ENCODE measurements at places on chromosomes 12 and 14. TPM values are rescaled to one million over a fixed set of nuclear protein-coding genes. Genes with fewer than 3 reads are reported as not detected.

DNA sequence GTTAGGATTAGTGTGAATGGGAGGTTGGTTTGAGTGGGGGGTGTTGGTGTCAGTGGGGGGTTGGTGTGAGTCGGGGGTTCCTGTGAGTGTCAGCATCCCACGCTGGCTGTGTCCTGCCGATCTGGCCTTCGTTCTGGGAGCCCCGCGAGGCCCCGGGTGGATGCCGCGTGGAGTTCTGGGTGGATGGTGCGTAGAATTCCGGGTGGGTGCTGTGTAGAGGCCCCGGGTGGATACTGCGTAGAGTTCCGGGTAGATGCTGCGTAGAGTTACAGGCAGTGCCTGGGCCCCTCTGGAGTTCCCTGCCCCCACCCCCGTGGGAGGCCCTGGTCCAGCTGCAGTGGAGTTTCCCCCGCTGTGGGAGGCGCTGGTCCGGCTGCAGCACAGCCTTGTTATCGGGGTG, 8.7 kb downstream of the NOC4L start:
- H3K36me3 ChIP-seq: no peaks in the 10 kb centered on the region
- H3K4me3 ChIP-seq: no peak overlapping the region
- H3K27me3 ChIP-seq: no peaks in the 10 kb centered on the region
- DNase-seq: no peak
- no peaks in the 10 kb centered on the region for H3K4me1 ChIP-seq

GRCh38 chr12:31315044-31315715, 10.8 kb downstream of the SINHCAF start:
- no peak overlapping the region for H3K27ac ChIP-seq
- H3K4me1 ChIP-seq: no peaks in the 10 kb centered on the region
- H3K36me3 ChIP-seq: no peaks in the 10 kb centered on the region

DNA sequence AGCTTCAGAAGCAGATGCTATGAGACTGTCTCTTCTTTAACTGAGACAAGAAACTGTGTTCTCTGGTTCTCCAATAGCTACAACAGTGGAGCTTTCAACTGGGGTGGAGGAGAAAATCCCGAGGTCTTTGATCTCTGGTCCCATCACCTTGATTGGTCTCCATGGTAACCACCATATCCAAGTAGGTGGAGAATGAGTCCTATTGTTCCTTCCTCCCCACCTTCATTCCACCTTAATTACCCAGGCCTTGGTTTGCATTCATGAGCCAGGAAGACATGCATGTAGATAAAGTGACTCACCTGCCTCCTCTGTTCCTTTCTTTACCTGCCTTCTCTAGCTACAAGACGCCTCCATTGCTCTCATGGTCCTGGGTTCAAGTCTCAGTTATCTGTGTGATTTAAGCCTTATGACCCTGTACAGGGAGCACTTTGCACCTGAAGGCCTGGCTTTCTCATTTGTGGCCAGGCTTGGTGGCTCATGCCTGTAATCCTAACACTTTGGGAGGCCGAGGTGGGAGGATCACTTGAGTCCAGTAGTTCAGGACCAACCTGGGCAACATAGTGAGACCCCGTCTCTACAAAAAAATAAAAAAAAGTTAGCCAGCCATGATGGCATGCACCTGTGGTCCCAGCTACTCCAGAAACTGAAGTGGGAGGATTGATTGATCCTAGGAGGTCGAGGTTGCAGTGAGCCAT, 157.7 kb upstream of the TBX3 start:
- no peak overlapping the region for H3K27ac ChIP-seq
- no peaks in the 10 kb centered on the region for H3K4me1 ChIP-seq
- H3K36me3 ChIP-seq: no peaks in the 10 kb centered on the region
- no peaks in the 10 kb centered on the region for H3K27me3 ChIP-seq
- no peak overlapping the region for H3K4me3 ChIP-seq

- H3K27me3 ChIP-seq: no peaks in the 10 kb centered on the region
- peak overlapping the region; percentile 57 for H3K27ac ChIP-seq
- peaks cover 13% of the 10 kb centered on the region for H3K4me1 ChIP-seq
- no peak for DNase-seq
- no peak overlapping the region for H3K4me3 ChIP-seq
- no peaks in the 10 kb centered on the region for H3K36me3 ChIP-seq
Measured at GRCh38 chr14:71354801-71355200, 447.5 kb downstream of the PCNX1 start.

- H3K4me3 ChIP-seq: no peak overlapping the region
- H3K27ac ChIP-seq: no peak overlapping the region
- H3K27me3 ChIP-seq: no peaks in the 10 kb centered on the region
- DNase-seq: no peak
- H3K4me1 ChIP-seq: peaks cover 5% of the 10 kb centered on the region
- H3K36me3 ChIP-seq: no peaks in the 10 kb centered on the region
Measured at GRCh38 chr12:59643550-59643949, 47.7 kb downstream of the SLC16A7 start.

DNA sequence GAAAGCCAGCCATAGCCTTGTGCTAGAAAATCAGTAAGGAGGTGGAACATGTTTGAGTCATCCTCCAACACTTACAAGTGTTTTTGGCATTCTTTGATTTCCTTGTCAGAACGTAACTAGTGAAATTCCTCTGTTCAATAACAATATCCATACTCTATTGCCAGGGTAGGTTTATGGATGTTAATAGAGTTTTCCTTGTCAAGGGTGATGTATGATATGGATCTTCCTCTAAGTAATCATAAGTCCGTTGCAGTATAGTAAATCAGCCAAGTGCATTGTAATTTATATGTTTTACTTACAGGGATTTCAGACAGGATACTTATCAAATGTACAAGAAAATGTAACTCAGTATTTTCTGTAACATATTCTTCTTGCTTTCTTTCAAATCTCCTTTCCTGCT, 19.4 kb downstream of the NAV3 start:
- no peaks in the 10 kb centered on the region for H3K27me3 ChIP-seq
- H3K36me3 ChIP-seq: no peaks in the 10 kb centered on the region
- no peak overlapping the region for H3K27ac ChIP-seq
- DNase-seq: no peak
- no peak overlapping the region for H3K4me3 ChIP-seq

- DNase-seq: no peak
- no peaks in the 10 kb centered on the region for H3K27me3 ChIP-seq
- no peak overlapping the region for H3K4me3 ChIP-seq
Measured at GRCh38 chr12:112555621-112556233, 137.0 kb downstream of the PTPN11 start.

- H3K27me3 ChIP-seq: no peaks in the 10 kb centered on the region
- no peak overlapping the region for H3K27ac ChIP-seq
- H3K4me3 ChIP-seq: no peak overlapping the region
- no peak for DNase-seq
- H3K36me3 ChIP-seq: no peaks in the 10 kb centered on the region
Measured at GRCh38 chr14:105499256-105500035, 8.4 kb downstream of the TEDC1 start.

DNA sequence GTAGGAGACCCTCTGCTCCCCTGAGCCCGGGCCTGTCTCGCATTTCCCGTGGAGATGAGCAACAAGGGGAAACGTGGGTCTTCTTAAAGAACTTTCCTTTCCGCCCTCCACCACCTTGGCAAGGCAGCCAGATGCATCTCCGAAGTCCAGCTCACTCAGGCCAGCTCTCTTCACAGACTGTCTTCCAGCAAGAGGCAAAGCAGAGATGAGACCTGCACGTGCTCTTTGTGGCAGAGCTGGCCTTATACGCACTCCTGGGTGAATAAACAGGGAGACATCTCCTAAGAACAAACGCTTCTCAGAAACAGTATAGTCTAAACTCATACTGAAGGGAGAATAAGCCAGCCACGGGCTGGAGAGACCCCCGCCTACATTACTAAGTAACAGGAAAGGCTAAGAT, 1.3 kb upstream of the BDKRB1 start:
- no peak overlapping the region for H3K4me3 ChIP-seq
- H3K27ac ChIP-seq: no peak overlapping the region
- no peaks in the 10 kb centered on the region for H3K27me3 ChIP-seq
- H3K4me1 ChIP-seq: no peaks in the 10 kb centered on the region

DNA sequence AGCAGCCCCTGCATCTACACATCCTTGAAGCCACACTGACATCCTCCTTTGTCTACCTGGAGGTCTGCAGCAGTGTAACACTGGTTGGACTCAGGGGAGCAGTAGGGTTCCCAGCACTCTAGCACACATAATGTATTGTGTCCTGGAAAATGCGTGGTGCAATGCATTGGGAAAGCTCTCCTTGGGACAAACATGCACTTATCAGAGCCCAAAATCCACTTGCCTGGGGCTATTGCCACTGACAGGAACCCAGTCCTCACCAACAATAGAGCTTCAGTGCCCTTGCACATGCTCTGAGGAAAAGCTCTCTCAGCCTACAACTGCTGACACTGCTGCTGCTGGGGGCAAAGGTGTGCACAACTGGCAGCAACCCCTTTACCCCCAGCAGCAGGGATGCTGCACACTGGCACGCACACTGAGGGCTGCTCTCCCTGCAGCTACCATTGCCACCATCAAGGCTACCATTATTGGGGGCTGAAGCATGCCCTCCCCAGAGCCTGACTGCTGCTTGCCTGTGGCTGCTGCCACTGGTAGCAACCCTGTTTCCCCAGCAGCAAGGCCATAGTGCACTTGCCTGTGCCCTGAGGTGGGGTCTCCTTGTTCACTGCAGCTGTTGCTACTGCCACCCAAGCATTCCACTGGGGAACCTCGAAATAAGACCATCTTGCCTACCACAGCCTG, 221.9 kb downstream of the SLC38A4 start:
- no peak for DNase-seq
- H3K4me1 ChIP-seq: peaks cover 13% of the 10 kb centered on the region
- H3K27me3 ChIP-seq: no peaks in the 10 kb centered on the region
- H3K4me3 ChIP-seq: no peak overlapping the region

DNA sequence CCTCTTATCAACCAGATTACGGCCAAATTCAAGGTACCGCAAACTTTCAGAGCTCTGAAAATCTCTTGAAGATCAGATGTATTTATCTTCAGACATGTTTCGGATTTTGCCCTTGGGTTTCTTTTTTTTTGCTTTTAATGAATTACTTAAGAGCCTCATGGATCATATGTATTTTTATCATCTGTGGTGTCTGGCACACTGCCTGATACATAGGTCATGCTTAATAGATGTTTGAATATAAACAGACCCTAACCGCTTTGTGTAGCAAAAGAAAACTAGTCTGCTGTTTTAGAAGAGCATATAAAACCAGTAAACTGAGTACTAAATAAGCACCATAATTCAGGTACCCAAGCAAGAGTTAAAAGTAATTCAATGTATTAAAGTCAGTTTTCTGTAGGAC, 20.1 kb upstream of the TBK1 start:
- H3K4me3 ChIP-seq: no peak overlapping the region
- no peaks in the 10 kb centered on the region for H3K4me1 ChIP-seq
- no peak for DNase-seq
- no peaks in the 10 kb centered on the region for H3K27me3 ChIP-seq
- H3K36me3 ChIP-seq: peaks cover 55% of the 10 kb centered on the region
- H3K27ac ChIP-seq: no peak overlapping the region

Gene EFS
- total RNA-seq: 23.3 TPM

Gene STAT2
- 192 TPM for total RNA-seq

Gene SH2B3
- 48.6 TPM for total RNA-seq

Gene BEST3
- total RNA-seq: not detected

Gene DGKA
- 72.8 TPM for total RNA-seq

Gene PMCH
- total RNA-seq: not detected

Gene IRAK3
- total RNA-seq: 29.8 TPM

Gene CCDC197
- not detected for total RNA-seq

Gene TMEM63C
- total RNA-seq: not detected

Gene ST8SIA1
- total RNA-seq: 6.4 TPM

Gene PLEKHA5
- 18.4 TPM for total RNA-seq
